ENCODE measurements at places on chromosomes 16 and 17.

GRCh38 chr17:57355090-57355859 lies 99.0 kb downstream of the MSI2 start:
- no peak for DNase-seq

DNA sequence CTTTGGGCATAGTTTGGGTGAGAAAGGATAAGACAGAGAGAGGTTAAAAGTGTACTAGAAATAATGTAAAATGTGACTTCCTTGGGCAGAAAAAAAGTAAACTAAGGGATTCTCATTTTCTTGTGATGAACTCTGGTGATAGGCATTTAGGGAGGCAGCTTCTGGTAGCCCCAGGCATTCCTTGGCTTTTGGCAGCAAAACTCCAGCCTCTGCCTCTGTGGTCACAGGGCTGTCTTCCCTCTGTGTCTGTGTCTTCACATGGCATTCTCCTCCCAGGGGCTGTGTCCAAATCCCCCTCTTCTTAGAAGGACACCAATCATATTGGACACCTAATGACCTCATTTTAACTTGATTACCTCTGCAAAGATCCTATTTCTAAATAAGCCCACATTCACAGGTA lies 54.7 kb downstream of the HS3ST3B1 start:
- no peak for DNase-seq

GRCh38 chr16:51876934-51877333 lies 670.0 kb downstream of the TOX3 start:
- no peak for DNase-seq

GRCh38 chr17:57338257-57338914 lies 82.1 kb downstream of the MSI2 start:
- DNase-seq = no peak

DNA sequence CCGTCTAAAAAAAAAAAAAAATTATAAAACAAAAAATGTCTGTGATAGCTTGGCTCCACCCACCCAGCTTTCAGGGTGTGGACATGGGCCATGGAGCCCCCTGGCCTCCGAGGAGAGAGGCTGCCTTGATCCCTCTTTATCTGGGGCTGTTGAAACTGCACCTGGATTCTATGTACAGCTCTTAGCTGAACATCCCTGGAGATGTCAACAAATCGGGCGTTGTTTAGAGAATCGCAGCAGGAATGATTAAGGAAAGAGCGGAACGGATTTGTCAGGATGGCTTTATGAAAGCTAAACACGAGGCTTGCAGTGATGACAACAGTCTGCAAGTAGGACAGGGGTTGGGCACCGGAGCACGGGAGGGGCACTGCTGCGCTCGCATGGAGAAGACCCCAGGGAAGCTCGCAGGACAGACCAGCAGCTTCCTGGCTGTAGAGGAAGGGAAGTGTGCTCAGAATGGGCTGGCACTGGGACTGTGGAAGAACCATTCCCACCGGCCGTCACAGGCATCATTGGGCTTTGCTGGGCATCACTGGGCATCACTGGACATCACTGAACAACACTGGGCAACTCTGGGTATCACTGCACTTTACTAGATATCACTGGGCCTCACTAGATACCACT lies 195.8 kb upstream of the FOXF1 start:
- DNase-seq = no peak

DNA sequence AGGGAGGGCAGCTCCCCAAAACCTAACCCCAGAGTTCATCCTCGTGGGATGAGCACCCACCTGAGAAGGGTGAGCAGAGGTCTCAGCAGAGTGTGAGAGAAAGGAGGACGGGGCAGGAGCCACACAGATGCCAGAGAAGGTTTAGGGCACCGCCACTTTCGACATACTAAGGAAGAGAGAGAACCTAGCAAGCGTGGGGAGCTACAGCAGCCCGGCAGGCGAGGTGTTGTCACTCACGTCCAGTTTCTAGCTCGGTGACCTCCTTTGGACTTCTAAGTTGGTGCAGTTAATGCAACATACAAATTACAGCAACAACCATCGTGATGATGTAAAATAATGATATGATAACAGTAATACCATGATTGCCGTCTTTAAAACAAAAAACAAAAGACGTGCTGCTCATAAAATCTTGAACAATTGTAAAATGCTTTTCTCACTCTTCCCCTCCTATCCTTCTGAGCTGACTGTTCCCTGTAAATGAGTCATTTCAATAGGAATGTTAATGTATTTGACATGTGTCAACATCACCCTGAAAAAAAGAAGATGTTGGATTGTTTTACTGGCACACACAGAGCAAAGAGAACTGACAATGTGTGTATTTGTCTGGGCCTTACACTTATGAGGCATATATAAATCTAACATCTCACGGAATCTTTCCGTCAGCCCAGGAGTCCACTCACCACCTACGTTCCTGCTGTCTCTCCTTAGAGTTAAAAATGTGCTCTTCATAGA lies 158.2 kb upstream of the MAF start:
- DNase-seq = no peak

- DNase-seq = peak; percentile 63
These were observed 12.8 kb downstream of the EVPL start for GRCh38 chr17:76014100-76014924.

Data from stimulated activated CD4-positive, alpha-beta T cell treated with anti-CD3 and anti-CD28 coated beads, Interleukin-2, amount 100 ng/mL, for 4 hours (primary cell).